Camera-type eye (tissue), 1 donor: ENCODE measurements at places on chromosomes 3 and 15. TPM values are rescaled to one million over a fixed set of nuclear protein-coding genes. Genes with fewer than 3 reads are reported as not detected.

MAP6D1 gene
- total RNA-seq, result 2.9 TPM

ICE2 gene
- 72.6 TPM for total RNA-seq

HCLS1 gene
- 7.0 TPM for total RNA-seq

ELL3 gene
- 5.0 TPM for total RNA-seq

POC1A gene
- total RNA-seq, result 3.1 TPM

MLF1 gene
- 20.2 TPM for total RNA-seq

LRRC58 gene
- total RNA-seq, result 51.2 TPM

TAGLN3 gene
- 78.5 TPM for total RNA-seq

CPN2 gene
- not detected for total RNA-seq

XIRP1 gene
- total RNA-seq, result 4.5 TPM

RTP1 gene
- not detected for total RNA-seq

PRRT3 gene
- 2.9 TPM for total RNA-seq

ANKUB1 gene
- not detected for total RNA-seq

PLCB2 gene
- 9.7 TPM for total RNA-seq

SNURF gene
- 55.8 TPM for total RNA-seq

HRG gene
- total RNA-seq, result not detected

SMCO1 gene
- 0.38 TPM for total RNA-seq

RCN2 gene
- 117 TPM for total RNA-seq

IMPDH2 gene
- 126 TPM for total RNA-seq

ADCY5 gene
- total RNA-seq, result 11.8 TPM

IQCF5 gene
- total RNA-seq, result not detected

GTF2A2 gene
- total RNA-seq, result 28.6 TPM

SQOR gene
- total RNA-seq, result 40.2 TPM

FAM227B gene
- total RNA-seq, result 9.1 TPM
